ENCODE measurements at places on chromosomes 6 and 20. TPM values are rescaled to one million over a fixed set of nuclear protein-coding genes. Genes with fewer than 3 reads are reported as not detected.

DNA sequence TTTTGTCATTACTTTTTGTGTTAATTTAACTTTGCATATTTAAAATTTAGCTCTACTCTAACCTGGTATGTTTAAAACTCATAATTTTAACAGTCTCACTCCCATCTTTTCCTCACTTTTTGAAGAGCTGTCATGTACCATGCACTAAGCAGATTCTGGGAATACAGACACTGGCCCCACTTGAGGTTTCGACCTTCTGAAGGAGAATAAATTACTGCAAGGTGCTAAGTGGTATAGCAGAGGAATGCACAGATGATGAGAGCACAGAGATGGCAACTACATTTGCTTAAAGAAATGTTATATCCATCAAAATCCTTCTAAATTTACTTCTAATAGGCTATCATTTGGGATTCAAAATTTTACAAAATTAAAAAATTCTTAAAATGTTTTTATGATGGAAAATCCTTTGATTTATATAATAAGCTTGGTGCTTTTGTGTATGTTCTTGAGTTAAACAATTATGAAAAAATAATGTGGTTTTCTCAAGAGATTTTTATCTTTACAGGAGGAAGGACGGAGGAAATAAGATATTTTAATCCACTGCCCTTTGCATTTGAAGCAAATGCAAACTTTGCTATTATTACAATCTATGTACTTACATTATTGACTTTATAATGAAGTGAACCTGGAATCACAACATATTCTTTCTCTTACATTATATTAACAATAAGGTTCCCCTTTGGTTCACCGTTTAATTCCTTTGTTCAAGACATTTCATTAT lies 79.3 kb downstream of the AHI1 start:
- H3K36me3 ChIP-seq, result peaks cover 23% of the 10 kb centered on the region
- H3K4me3 ChIP-seq, result no peak overlapping the region
- H3K4me1 ChIP-seq, result peaks cover 5% of the 10 kb centered on the region
- DNase-seq, result no peak
- no peak overlapping the region for H3K27ac ChIP-seq
- H3K27me3 ChIP-seq, result no peaks in the 10 kb centered on the region

- no peaks in the 10 kb centered on the region for H3K4me1 ChIP-seq
- no peak overlapping the region for H3K4me3 ChIP-seq
- no peak for DNase-seq
- H3K27me3 ChIP-seq, result no peaks in the 10 kb centered on the region
These were observed 395.0 kb downstream of the HDGFL1 start for GRCh38 chr6:22964334-22964733.

DNA sequence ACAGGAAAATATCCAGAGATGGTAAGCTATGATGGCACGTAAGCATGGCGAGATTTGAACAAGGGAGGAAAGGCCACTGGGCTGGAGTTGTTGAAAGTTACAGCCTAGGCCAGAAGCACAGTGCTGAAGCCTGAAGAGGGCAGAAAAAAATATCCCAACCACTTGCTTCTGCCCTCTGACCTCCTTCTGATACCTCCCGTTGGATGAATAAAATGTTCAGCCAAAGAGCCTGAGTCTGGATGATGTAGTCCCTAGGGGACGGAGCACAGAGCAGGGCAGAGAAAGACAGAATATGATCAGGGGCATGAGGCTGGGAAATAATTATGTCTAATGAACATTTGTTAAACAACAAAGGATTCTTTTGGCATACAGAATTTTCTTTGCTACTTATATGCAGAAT lies 19.7 kb downstream of the KLHL31 start:
- no peak for DNase-seq
- H3K36me3 ChIP-seq, result peaks cover 6% of the 10 kb centered on the region
- no peak overlapping the region for H3K4me3 ChIP-seq
- no peak overlapping the region for H3K27ac ChIP-seq
- peaks cover 40% of the 10 kb centered on the region for H3K4me1 ChIP-seq

GRCh38 chr20:6767536-6768227 lies at the start of gene BMP2:
TSS of gene BMP2 (plus strand) at chr20:6767686. CDS start at chr20:6770127, 2,441 bp downstream.
- peaks cover 50% of the 10 kb centered on the region for H3K27me3 ChIP-seq
- DNase-seq, result no peak
- no peak within 1 kb of the TSS for H3K27ac ChIP-seq
- peak within 1 kb of the TSS; percentile 46 for H3K4me3 ChIP-seq
- peaks cover 2% of the 10 kb centered on the region for H3K4me1 ChIP-seq
- H3K36me3 ChIP-seq, result no peaks in the 10 kb centered on the region

GRCh38 chr6:138590796-138591709 lies 91.8 kb upstream of the NHSL1 start:
- no peaks in the 10 kb centered on the region for H3K36me3 ChIP-seq
- H3K27ac ChIP-seq, result no peak overlapping the region
- peaks cover 39% of the 10 kb centered on the region for H3K4me1 ChIP-seq
- DNase-seq, result peak; percentile 59

GRCh38 chr6:48736501-48737206 lies 625.7 kb upstream of the PTCHD4 start:
- no peak overlapping the region for H3K27ac ChIP-seq
- DNase-seq, result no peak
- H3K36me3 ChIP-seq, result no peaks in the 10 kb centered on the region
- no peak overlapping the region for H3K4me3 ChIP-seq
- H3K27me3 ChIP-seq, result no peaks in the 10 kb centered on the region
- no peaks in the 10 kb centered on the region for H3K4me1 ChIP-seq

- peak overlapping the region; percentile 72 for H3K4me3 ChIP-seq
- H3K4me1 ChIP-seq, result peaks cover 50% of the 10 kb centered on the region
- H3K27me3 ChIP-seq, result no peaks in the 10 kb centered on the region
- DNase-seq, result peak; percentile 67
- peak overlapping the region; percentile 92 for H3K27ac ChIP-seq
- peaks cover 6% of the 10 kb centered on the region for H3K36me3 ChIP-seq
These were observed 51.2 kb upstream of the RANBP9 start for GRCh38 chr6:13762611-13763441.

- no peak overlapping the region for H3K4me3 ChIP-seq
- DNase-seq, result no peak
- no peaks in the 10 kb centered on the region for H3K36me3 ChIP-seq
- H3K27me3 ChIP-seq, result no peaks in the 10 kb centered on the region
- no peak overlapping the region for H3K27ac ChIP-seq
These were observed 159.9 kb downstream of the LINC00237 start for GRCh38 chr20:20946122-20946759.

GRCh38 chr6:1970151-1970561 lies 275.2 kb downstream of the GMDS start:
- no peaks in the 10 kb centered on the region for H3K27me3 ChIP-seq
- H3K27ac ChIP-seq, result no peak overlapping the region
- no peak overlapping the region for H3K4me3 ChIP-seq
- peaks cover 2% of the 10 kb centered on the region for H3K36me3 ChIP-seq

DNA sequence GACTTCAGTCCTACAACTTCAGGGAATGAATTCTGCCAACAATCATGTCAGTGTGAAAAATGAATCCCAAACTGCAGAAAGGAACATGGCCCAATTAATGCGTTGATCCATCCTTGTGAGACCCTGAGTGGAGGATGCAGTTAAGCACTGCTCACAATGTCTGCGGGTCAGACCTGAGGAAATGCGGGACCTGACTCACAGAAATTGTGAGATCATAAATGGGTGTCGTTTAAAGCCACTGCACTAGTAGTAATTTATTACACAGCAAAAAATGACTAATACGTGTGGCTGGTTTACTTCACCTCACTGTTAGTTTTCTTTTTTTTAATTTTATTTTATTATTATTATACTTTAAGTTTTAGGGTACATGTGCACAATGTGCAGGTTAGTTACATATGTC lies 505.0 kb downstream of the PRKN start:
- H3K36me3 ChIP-seq, result no peaks in the 10 kb centered on the region
- DNase-seq, result no peak
- H3K27ac ChIP-seq, result no peak overlapping the region
- H3K4me1 ChIP-seq, result no peaks in the 10 kb centered on the region

DNA sequence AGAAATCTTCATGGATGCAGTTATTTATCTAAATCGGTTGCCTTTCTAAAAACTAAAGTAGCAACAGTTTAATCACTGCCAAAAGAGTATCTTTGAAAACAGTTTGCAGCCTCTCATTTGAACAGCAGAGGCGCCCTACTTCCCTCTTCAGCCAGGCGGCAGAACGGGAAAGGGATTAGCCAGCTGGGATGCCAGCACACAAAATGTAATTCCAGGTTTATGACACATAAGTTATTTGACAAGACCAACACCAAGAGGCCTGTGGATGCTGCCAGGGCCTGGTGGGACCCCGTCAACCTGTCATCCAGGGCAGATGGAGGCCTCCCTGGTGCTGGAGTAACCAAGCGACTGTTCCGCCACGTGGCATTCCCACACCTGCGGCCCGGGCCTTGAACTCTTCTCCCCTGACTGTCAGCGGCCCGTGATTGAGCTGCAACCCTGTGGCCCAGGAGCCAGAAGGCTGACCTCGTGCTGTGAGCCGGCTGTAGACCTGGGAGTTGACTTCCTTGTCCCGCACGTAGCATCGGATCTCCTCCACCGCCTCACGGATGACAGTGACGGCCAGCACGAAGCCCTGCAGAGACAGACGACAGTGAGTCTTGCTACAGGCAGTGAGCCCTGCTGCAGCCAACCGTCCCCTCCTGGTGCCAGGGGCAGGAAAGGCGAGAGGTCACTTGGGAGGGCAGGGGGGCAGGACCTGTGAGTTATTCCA lies 55.5 kb downstream of the ATP9A start:
- H3K4me3 ChIP-seq, result no peak overlapping the region
- H3K27me3 ChIP-seq, result peaks cover 14% of the 10 kb centered on the region
- no peak for DNase-seq

MEP1A gene
- total RNA-seq, result not detected

DNA sequence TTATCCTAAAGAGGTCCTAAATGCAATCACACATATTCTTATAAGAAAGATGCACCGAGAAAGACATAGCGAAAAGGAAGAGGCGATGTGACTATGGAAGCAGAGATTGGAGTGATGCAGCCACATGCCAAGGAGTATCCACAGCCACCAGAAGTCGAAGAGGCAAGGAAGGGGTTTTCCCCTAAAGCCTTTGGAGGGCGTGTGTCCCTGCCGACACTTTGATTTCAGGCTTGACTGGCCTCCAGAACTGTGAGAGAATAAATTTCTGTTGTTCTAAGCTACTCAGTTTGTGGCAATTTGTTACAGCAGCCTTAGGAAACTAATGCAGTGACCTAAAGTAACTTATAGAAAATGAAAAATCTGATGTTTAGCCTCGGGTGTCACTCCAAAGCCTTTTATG lies 179.5 kb upstream of the CITED2 start:
- H3K36me3 ChIP-seq, result no peaks in the 10 kb centered on the region
- no peak overlapping the region for H3K4me3 ChIP-seq
- H3K4me1 ChIP-seq, result no peaks in the 10 kb centered on the region
- no peak overlapping the region for H3K27ac ChIP-seq
- H3K27me3 ChIP-seq, result no peaks in the 10 kb centered on the region
